AG10803 (cell line): ENCODE measurements at places on chromosomes 1 and 21.

GRCh38 chr1:4856396-4856795 is 202.0 kb downstream of the AJAP1 start:
- no peak for DNase-seq

- DNase-seq = no peak
Measured at GRCh38 chr1:238191170-238191569, 300.4 kb upstream of the ZP4 start.

GRCh38 chr1:94247138-94248094 is 10.0 kb upstream of the ARHGAP29 start:
- DNase-seq = peak; percentile 57

GRCh38 chr1:34470401-34470800 is 284.4 kb upstream of the GJB5 start:
- DNase-seq = no peak

DNA sequence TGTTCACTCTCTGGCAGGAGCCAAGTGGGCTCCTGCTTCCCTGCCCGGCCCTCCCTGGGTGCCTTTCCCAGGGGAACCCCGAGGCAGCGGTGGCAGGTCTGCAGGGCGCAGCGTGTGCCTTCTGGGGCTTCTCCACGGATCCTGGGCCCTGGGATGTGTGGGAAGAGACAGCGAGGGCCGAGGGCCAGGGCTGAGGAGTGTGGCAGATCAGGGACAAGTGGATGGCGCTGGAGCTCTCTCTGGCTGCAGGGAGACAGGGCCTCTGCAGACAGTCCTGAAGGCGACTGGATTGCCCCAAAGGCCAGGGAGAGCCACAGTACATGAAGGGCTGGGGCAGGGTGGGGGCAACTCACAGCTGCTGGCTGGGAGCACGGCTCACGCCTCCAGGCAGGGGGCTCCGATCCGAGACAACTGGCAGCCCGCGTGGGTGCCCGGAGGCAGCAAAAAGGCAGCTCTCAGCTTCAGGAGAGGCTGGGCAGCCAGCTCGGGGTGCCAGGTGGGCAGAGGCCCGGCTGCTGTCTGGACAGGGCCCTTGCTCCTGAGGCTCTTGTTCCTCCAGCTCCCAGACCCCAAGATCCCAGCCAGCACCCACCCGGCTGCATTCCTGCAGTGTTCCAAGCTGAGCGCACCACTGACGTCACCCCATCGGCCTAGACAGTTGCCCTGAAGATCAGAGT is 16.0 kb downstream of the MORN1 start:
- no peak for DNase-seq

- DNase-seq = no peak
Measured at GRCh38 chr1:51842261-51842660, 36.3 kb downstream of the NRDC start.
